ENCODE measurements at places on chromosomes 6 and 20.

GRCh38 chr6:108720827-108721226 lies 127.4 kb upstream of the ARMC2 start:
- no peak for DNase-seq

DNA sequence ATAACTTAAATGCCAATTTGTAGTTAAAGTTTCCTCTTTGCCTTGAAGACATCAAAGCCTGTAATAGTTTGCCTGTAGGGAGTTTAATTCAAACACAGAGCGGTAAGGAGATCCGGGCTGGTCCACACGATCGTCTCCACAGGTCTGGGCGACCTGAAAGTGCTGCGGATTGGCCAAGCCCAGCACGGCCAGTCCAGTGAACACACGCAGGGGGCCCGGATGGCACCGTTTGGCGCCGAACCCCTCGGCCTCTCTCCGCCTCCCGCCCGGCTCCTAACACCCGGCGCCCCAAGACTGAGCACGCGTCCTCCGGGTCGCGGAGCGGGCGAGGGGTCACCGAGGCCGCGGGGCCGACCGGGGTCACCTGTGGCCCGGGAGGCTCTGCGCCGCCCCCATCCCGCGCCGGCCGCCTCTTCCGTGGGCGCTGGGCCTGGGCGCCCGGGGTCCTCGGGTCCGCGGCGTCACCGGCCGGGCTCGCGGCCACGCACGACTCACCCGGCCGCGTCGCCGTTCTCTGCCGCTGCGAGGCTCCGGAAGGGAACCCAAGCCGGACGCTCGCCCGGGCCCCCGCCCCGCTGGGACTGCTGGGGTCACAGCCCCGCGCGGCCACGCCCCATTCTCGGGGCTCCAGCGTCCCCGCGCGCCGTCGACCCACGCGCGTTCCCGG lies 481 bp downstream of the SERPINB6 start:
- DNase-seq: no peak

DNA sequence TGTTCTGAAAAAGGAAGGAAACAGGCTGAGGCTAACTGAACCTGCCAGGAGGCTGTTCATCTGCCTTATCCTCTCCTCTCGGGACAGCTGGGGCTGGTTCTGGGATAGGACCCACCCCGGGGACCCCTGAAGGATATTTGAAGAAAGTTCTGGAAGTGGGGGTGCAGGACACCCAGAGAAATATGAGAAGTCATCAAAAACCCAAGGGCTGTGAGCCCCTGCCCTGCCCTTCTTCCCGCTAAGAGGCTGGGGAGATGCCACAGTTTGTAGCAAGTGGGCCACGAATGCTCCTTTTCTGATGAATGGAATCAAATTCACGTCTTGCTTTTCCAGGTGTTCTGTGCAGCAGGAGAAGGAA lies 37.9 kb downstream of the TMEM242 start:
- DNase-seq: no peak

DNA sequence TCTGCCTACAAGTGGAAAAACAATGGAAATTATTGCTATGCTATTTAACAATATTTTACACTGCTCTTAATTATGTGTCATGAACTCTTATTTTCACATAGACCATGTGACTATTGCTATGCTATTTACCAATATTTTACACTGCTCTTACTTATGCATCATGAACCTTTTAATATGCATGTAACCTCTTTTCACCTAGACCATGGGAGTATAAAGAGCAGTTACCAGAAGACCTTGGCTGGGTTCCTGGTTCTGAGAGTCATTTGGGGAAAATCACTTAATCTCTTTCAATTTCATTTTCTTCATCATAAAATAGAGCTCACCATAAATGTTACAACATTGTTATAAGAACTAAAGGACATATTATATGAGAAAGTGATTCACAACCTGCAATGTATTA lies 223.8 kb upstream of the RNF217 start:
- DNase-seq: no peak

DNA sequence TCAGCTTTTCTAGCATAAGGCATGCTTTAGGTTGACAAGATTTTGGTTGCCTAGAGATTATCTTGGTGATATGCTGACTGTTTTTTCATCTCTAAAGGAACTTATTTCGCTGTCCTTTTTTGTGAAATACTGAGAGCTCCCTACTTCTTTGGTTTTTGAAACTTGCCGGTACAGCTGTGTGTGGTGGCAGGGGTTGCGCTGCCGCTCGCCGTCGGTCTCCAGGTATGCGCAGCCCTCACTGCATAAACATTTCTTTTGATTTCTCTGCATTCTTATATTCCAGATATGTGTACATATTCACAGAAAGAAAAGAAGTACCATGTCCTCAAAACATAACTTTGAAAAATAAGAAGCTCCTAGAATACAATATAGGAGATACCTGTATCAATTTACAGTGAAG lies 106.4 kb upstream of the SYNDIG1 start:
- no peak for DNase-seq

GRCh38 chr6:32666420-32667300 lies at the start of gene HLA-DQB1:
Gene HLA-DQB1 (minus strand): TSS chr6:32666657. CDS start chr6:32666607, 50 bp downstream.
- no peak for DNase-seq

DNA sequence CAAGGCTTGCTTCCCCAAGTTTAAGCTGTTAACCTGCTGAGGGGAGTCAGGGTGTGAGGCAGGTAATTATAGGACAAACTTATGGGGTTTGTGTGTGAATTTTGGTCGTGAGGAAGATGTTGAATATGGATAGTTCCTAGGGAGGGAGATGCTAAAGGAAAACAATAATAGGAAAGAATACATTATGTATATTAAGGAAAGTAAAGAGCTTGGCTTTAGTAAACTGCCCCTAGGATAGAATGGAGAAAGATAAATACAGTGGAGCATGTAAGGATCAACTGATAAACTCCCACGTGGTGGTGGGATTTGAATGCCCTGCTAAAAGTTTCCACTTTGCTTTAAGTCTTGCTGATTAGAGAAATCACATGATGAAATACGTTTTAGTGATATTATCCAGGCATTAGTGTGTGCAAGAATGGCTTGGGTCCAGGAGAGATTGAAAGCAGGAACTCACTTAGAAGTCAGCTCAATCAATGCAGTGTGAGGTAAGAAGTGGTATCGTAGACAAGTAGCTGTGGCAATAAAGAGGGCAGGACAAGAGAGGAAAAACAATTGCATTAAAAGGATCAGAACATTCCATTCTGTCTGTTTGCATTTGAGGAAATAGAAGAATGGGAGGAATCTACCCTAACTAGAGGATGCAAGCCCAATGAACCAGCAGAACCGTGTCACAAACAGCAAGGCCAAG lies 52.5 kb downstream of the RPS12 start:
- DNase-seq: no peak

DNA sequence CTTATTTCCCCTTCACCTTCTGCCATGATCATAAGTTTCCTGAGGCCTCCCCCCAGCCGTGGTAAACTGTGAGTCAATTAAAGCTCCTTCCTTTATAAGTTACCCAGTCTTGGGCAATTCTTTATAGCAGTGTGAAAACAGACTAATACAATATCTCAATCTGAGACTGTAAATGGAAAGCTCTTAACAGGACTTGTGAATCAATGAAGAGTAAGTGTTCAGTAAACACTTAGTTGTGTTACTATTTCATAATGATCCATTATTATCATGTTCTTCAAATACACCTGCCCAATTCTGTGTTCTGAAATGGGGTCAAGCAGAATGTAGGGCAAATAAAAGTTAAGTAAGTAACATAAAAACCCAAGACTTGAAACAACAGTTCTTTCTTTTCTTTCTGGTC lies 266.2 kb downstream of the TENT5A start:
- no peak for DNase-seq

DNA sequence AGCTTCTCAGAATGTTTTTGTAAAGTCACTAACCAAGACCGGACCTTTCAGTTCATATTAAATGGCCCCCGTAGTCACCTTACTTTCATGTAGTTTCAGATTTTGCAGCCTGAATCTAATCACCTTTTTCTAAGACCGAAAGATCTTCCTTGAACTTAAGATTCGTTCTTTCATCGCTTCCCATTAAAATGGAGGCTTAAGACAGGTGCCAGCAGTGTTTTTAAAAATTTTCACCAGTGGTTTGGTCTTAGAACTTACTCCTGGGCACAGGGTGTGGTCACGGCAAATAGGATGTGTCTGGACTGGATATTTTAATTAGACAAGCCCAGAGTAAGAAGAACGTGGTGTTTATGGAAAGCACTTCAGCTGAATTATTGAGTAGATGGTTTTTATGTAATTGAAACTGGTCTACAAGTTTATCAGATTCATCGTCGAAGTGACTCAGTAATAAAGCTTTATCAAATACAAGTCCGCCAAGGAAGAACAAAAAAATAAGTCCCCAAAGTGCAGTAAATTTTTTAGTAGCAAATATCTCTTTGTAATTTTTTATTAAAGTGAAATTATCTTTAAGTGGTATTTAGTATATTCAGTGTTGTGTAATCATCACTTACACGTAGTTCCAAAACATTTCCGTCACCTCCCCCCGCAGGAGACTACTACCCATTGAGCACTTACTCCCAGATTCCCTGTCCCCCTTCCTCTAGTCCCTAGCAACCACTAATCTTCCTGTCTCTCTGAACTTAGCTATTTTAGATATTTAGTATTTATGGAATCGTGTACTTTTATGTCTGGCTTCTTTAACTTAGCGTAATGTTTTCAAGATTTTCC lies 868 bp downstream of the SRSF3 start:
- DNase-seq: no peak

GRCh38 chr6:24307881-24308280 lies 50.0 kb downstream of the DCDC2 start:
- DNase-seq: no peak

DNA sequence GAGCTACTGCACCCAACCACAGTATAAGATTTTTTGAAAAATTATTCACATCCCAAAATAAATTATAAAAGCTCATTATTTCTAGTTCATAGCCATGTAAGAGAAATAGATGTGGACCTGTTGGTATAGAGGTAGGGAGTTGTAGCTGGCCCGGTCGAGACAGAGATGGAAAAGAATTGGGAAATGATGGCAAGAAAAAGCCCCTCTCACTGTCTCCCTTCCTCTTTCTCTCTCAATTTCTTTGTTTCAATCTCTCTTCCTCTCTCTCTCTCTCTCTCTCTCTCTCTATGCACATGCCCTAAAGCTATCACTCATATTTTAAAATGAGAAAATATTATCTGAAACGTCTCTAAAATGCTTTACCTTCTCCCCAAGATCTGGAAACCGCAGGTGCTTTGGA lies 80.7 kb upstream of the CD83 start:
- DNase-seq: no peak

- DNase-seq: no peak
These were observed 203.3 kb downstream of the RNGTT start for GRCh38 chr6:88760091-88760490.

GRCh38 chr6:24915641-24916040 lies 20.1 kb downstream of the RIPOR2 start:
- no peak for DNase-seq

DNA sequence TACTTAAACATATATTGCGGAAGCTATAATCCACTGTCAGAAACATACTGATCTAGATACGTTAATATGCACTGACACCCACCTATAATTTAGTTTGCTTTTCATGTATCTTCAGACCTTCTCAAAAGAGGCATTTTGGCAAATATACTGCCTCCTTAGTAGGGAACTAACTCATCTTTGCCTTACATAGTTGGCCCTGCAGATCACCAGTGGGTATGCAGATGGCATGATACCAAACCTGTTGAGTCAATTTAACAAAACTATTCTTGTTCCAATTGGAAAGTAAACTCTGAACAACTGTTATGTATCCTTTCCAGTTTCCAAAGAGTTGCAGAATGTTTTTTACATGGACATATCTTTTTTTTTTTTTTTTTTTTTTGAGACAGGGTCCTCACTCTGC lies 35.6 kb upstream of the TBC1D20 start:
- DNase-seq: no peak

GRCh38 chr6:52590152-52590891 lies 13.5 kb upstream of the TRAM2 start:
- no peak for DNase-seq

GRCh38 chr6:73690056-73690455 lies 5.9 kb upstream of the CD109 start:
- no peak for DNase-seq

GRCh38 chr6:124694139-124694705 lies 268.0 kb upstream of the RNF217 start:
- DNase-seq: no peak

GRCh38 chr6:111540681-111541025 lies 57.6 kb upstream of the REV3L start:
- no peak for DNase-seq

DNA sequence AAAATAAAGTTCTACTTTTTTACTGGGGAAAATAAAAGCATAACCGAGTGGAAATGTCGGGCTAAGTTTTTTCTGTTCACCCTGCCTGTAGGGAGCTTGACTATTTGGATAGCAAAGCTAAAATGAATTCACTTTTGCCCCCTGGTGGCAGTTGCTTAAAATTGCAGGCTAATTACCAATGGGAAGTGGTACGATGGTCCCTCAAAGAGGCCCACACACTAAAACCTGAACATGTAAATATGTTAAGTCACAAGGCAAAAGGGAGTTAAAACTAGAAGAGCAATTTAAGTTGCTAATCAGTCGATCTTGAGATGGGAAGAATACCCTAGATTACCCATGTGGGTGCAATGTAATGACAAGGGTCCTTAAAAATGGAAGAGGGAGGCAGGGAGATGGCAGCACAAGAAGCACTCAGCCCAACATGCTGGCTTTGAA lies 916 bp upstream of the SUN5 start:
- no peak for DNase-seq

DNA sequence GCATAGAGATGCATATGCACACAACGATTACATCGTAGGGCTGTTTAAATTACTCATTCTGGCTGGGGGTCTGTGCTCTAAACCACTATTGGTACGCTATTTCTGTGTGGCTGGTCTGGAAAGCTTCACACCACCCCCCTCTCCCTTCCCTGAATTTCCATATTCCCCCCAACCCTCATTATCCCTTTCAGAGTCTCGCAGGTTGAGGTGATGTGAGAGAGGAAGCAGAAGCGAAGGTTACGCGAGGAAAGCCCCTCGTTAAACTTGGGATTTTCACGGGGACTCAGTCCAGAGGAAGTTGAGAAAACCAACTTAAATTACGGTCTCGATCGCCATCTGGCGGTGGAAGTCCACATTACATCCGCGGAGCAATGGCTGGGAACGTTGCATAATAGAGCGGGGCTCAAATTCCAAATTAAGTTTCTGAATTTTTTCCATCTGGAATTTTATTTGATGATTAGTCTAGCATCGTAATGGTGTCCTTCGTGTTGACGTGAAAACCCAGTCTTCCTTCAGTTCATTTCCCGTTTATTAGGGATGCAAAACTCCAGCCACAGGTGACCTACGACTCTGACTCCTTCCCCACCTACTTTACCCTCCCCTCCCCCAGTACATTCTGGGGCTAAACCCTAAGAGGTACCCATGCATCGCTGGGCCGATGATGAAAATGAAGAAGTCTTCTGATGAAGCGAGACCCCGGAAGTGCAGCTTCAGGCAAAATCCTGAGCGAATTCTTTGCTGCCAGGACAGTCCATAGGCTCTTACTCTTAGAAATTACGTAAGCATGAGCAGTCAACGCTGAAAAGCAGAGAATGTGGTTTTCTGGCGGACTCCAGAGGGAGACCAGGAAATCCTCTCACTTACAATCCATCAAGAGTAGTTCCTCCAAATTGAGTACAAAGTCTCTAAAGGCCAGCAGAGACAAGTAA lies 19.7 kb downstream of the HLA-DOB start:
- peak; percentile 33 for DNase-seq

GRCh38 chr6:42304053-42304712 lies 86.5 kb upstream of the MRPS10 start:
- no peak for DNase-seq

Data from thoracic aorta (tissue), 2 donors.